ENCODE measurements at places on chromosomes 16 and 17.

GRCh38 chr17:77795685-77796084 is 162.8 kb upstream of the TNRC6C start:
- DNase-seq = no peak

DNA sequence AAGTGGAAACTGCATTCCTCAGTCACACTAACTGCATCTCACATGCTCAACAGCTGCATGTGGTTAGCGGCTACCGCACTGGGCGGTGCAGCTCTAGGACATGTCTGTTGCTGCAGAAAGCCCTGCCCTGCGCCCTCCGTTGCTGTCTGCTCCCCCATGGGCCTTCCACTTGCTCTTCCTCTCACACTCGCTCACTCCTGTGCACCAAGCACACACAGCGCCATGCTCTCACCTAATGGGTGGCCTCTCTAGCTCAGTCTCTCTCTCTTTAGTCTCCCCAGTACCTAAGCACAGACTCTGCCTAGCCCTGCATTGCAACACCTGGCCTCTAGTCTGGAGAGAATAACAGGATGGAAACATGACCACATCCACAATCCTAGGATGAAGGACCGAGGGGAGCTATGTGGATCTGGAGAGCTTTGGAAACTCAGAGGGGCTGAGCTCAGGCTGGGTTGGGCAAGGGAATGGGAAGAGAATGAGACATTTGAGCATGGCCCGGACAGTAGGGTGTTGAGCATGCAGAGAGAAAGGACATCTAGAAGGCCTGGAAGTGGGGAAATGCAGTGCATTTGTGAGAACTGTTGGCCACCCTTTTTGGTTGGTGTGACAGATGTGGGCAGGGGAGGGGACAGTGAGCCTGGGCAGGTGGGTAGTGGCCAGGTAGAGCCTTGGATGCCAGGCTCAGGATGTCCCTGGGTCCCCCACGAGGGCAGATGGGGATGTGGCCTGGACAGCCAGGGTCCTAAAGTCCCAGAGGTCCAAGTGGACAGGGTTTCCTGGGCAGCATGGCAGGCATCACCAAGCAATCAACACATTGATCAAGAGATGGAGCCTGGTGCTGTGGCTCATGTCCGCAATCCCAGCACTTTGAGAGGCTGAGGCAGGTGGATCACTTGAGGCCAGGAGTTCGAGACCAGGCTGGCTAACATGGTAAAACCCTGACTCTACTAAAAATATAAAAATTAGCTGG is 16.1 kb downstream of the SGCA start:
- DNase-seq = no peak

GRCh38 chr16:7113949-7114348 is 218.7 kb upstream of the RBFOX1 start:
- no peak for DNase-seq

DNA sequence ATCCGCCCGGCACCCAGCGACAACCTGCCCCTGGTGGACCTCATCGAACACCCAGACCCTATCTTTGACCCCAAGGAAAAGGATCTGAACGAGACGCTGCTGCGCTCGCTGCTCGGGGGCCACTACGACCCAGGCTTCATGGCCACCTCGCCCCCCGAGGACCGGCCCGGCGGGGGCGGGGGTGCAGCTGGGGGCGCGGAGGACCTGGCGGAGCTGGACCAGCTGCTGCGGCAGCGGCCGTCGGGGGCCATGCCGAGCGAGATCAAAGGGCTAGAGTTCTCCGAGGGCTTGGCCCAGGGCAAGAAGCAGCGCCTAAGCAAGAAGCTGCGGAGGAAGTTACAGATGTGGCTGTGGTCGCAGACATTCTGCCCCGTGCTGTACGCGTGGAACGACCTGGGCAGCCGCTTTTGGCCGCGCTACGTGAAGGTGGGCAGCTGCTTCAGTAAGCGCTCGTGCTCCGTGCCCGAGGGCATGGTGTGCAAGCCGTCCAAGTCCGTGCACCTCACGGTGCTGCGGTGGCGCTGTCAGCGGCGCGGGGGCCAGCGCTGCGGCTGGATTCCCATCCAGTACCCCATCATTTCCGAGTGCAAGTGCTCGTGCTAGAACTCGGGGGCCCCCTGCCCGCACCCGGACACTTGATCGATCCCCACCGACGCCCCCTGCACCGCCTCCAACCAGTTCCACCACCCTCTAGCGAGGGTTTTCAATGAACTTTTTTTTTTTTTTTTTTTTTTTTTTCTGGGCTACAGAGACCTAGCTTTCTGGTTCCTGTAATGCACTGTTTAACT is 1.0 kb downstream of the NOG start:
- DNase-seq = peak; percentile 27

- no peak for DNase-seq
These were observed 39.7 kb downstream of the USP10 start for GRCh38 chr16:84739349-84740124.

DNA sequence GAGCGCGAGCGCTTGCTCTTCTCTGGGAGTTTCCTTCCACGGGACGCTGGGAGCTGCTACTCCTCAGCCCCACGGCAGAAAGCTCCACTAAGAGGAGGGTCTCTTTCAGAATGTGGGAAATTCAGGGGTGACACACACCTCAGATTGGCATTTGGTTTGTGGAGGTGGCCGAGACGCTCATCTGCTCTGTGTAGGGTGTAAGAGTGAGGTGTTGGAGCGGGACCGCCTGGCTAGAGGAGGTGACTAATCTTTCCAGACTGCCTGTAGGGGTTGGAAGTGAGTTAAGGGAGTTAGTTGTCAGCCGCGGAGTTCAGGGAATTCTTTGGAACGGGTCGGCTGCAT is 735 bp downstream of the PSMD11 start:
- peak; percentile 38 for DNase-seq

GRCh38 chr17:78522031-78522809 is 55.0 kb downstream of the DNAH17 start:
- no peak for DNase-seq

DNA sequence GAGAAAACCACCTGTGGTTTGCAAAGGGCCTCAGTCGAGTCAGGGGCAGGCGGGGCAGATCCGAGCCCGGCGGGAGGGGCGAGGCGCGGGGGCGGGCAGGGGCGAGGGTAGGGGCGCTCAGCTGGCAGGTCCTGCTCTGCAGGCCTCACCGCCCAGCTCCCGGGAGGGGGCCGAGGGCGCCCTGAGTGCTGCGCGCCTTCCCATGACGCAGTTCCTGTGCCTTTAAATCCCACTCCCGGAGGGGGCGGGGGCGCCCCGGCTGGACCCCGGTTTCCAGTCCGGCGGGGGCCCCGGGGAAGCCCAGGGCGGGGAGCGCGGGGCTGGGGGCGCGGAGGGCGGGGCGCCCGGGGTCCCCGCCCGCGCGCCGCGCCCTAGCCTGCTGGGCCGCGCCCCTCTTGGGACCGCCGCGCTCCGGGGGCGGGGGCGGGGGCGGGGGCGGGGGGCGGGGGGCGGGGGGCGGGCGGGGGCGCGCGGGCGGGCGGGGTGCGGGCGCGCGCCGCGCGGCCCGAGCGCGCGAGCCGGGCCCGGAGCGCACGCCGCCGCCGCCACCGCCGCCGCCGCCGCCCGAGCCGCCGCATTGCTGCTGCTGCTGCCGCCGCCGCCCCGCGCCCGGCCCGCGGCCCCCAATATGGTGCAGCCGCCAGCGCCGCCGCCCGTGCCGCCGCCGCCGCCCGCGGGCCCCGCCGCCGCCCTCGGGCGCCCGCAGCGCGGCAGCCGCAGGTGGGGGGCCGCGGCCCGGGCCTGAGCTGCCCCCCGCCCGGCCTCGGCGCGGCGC is at the start of gene JPH3:
Gene JPH3 (plus strand): TSS at position 508 of the 775 bp plus-strand sequence. CDS start 639 bp downstream, outside the sequence.
- no peak for DNase-seq

Data from stimulated activated CD4-positive, alpha-beta T cell treated with anti-CD3 and anti-CD28 coated beads, Interleukin-4, amount 100 ng/mL, for 1 hour (primary cell).